HT-29 (cell line): ENCODE measurements at places on chromosomes 11 and 22. TPM values are rescaled to one million over a fixed set of nuclear protein-coding genes. Genes with fewer than 3 reads are reported as not detected.
A peak's percentile ranks its signal among the peaks of the same experiment; 100 is the strongest.

GRCh38 chr11:70397336-70397982 lies 870 bp upstream of the CTTN start:
- no peak for DNase-seq

DNA sequence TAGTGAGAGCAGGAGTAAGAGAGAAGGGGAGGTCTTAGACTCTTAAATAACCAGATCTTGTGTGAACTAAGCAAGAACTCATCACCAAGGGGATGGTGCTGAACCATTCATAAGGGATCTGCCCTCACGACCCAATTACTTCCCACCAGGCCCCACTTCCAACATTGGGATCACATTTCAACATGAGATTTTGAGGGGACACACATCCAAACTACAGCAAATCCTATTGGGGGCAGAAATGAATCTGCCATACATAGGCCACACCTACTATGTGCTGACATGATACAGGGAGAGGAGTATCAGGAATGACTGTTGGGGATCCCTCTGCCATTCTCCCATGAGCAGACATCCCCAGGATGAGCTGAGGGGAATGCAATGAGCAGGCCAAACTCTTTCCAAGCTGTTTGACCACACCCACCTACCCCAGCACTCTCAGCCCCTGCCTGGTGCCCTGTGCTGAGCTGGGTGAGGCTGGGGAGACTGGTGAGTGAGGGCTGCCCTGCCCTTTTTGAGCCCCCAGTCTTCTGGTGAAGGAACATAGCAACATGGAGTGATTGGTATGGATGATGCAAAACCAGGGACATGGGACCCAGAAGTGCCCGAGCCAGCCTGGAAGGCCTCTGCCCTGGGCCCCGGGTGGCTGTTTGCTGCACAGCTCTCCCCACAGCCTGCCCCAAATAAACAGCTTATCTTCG lies 1.2 kb upstream of the GTSE1 start:
- DNase-seq, result no peak

- DNase-seq, result no peak
Measured at GRCh38 chr11:87966694-87967093, 208.5 kb downstream of the RAB38 start.

- DNase-seq, result peak; percentile 92
Measured at GRCh38 chr11:62337303-62338181, at the start of gene ASRGL1. Gene ASRGL1 (plus strand): TSS chr11:62337448. CDS start chr11:62337978, 530 bp downstream.

GRCh38 chr22:40894417-40894816 lies 32.5 kb upstream of the DNAJB7 start:
- no peak for DNase-seq

The RELT gene
- 20.9 and 21.5 TPM in 2 replicates for total RNA-seq

The POU2F3 gene
- 0.28 and 0.86 TPM in 2 replicates for total RNA-seq

The CASP12 gene
- not detected in 2 replicates for total RNA-seq
